Epithelial cell of umbilical artery (primary cell): ENCODE measurements at places on chromosomes 6 and 20. TPM values are rescaled to one million over a fixed set of nuclear protein-coding genes. Genes with fewer than 3 reads are reported as not detected.

The MAP3K7 gene
- total RNA-seq = 24.4 and 27.5 TPM in 2 replicates

The SLC29A1 gene
- 51.7 and 68.9 TPM in 2 replicates for total RNA-seq

The RRAGD gene
- 0.30 and 0.32 TPM in 2 replicates for total RNA-seq

The CRISP3 gene
- total RNA-seq = not detected in 2 replicates

The TLDC2 gene
- total RNA-seq = not detected in 2 replicates
